ENCODE measurements at places on chromosomes 1 and 21. TPM values are rescaled to one million over a fixed set of nuclear protein-coding genes. Genes with fewer than 3 reads are reported as not detected.
A peak's percentile ranks its signal among the peaks of the same experiment; 100 is the strongest.

DNA sequence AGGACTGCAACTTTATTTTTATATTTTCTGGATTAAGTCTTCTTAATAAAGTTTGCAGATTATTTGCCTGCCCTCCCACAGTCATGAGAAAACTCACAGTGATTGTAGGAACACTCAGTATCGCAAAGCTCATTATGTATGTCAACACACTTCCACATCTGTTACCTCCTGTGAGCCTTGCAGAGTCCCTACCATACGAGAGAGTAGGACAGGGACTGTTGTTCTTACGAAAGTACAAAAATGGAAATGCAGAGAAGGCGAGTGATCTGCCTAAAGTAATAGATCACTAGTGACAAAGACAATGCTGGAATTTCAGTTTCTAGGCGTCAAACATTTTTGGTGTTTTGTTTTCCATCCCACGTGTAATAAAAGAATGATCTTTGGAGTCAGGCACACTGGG lies 131.7 kb downstream of the SYT2 start:
- no peak overlapping the region for H3K4me3 ChIP-seq
- H3K27me3 ChIP-seq: no peaks in the 10 kb centered on the region
- no peak for DNase-seq
- no peaks in the 10 kb centered on the region for H3K36me3 ChIP-seq

DNA sequence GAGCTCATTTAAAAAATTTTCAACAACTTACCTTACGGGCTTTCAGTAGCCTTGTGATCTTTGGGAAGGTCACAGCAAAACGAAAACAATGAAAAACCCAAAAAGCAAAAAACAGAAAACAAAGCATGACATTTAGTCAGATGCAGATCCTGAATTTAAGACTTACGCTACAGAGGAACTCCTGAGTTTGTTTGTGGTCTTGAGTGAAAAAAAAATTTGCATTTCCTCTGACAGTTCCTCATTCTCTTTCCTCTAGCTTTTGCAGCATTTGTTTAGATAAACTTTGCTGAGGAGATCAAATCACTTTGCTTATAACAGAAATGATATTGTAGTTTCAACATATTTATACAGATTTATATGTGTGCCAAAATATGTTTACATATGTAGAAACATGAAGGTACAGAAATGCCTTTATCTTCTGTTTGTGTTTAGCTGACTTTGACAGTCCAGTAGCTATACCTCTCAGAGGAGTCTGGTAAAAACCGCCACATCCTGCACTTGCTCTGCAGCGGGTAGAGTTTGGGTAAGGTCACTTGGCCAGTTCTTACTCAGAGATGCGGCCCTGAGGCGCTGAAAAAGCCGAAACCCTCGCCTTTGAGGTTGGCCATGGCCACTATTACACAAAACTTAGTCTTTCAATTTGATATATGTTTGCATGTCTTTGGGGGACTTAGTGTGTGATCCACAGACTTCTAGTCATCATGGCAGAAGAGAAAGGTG lies 142.5 kb downstream of the TNR start:
- no peak for DNase-seq
- H3K4me3 ChIP-seq: no peak overlapping the region
- H3K36me3 ChIP-seq: no peaks in the 10 kb centered on the region
- H3K27me3 ChIP-seq: no peaks in the 10 kb centered on the region
- no peaks in the 10 kb centered on the region for H3K4me1 ChIP-seq
- no peak overlapping the region for H3K27ac ChIP-seq

GRCh38 chr1:153799016-153799415 lies 23.8 kb downstream of the SLC27A3 start:
- no peaks in the 10 kb centered on the region for H3K4me1 ChIP-seq
- no peak overlapping the region for H3K27ac ChIP-seq
- no peak for DNase-seq
- no peak overlapping the region for H3K4me3 ChIP-seq
- no peaks in the 10 kb centered on the region for H3K36me3 ChIP-seq

GRCh38 chr21:33067457-33067856 lies 2.5 kb upstream of the OLIG1 start:
- H3K4me3 ChIP-seq: no peak overlapping the region
- no peak overlapping the region for H3K27ac ChIP-seq
- peaks cover 23% of the 10 kb centered on the region for H3K27me3 ChIP-seq
- DNase-seq: no peak
- H3K36me3 ChIP-seq: no peaks in the 10 kb centered on the region

DNA sequence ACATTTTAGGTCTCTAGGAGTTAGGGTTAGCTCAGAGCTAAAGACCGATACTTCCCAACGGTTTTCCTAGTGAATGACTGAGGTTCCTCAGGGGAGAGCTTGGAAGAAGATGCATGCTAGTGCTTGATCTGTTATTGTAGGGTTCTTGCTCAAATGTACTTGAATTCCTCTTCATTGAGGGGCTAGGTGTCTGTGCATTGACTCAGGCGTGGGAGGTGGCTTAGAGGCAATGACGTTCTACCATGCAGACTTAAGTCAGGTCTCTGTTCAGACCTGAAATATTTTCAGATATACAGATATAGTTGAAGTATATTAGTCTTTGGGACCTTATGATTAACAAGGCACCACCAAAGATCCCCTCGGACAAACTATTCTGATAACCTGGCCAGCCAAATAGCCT lies 23.5 kb downstream of the S100A10 start:
- H3K27me3 ChIP-seq: no peaks in the 10 kb centered on the region
- no peak overlapping the region for H3K27ac ChIP-seq
- no peak for DNase-seq
- H3K36me3 ChIP-seq: no peaks in the 10 kb centered on the region
- no peak overlapping the region for H3K4me3 ChIP-seq

DNA sequence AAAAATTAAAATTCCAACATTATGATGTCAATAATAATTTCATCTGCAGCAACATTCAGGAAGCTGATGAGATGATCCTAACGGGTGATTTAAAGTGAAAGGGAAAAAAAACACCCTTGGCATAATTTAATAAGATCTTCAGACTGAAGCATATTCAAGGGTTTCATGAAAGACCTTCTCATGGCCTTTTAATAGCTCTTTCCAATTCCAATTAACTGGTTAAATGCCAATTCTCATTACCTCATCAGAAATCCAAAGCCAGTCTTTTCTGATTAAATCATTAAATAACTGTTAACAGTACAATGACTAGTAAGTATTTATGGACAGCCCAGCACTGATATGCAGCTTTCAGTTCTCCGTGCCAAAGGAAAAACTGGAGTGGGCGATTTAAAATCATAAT lies 407.5 kb downstream of the SMYD3 start:
- H3K4me3 ChIP-seq: no peak overlapping the region
- DNase-seq: no peak
- H3K27me3 ChIP-seq: no peaks in the 10 kb centered on the region
- H3K27ac ChIP-seq: no peak overlapping the region

The DUSP23 gene
- total RNA-seq: 41.5 TPM

- no peak for DNase-seq
- H3K27me3 ChIP-seq: no peaks in the 10 kb centered on the region
These were observed 319.4 kb downstream of the KCNH1 start for GRCh38 chr1:210814382-210815123.

DNA sequence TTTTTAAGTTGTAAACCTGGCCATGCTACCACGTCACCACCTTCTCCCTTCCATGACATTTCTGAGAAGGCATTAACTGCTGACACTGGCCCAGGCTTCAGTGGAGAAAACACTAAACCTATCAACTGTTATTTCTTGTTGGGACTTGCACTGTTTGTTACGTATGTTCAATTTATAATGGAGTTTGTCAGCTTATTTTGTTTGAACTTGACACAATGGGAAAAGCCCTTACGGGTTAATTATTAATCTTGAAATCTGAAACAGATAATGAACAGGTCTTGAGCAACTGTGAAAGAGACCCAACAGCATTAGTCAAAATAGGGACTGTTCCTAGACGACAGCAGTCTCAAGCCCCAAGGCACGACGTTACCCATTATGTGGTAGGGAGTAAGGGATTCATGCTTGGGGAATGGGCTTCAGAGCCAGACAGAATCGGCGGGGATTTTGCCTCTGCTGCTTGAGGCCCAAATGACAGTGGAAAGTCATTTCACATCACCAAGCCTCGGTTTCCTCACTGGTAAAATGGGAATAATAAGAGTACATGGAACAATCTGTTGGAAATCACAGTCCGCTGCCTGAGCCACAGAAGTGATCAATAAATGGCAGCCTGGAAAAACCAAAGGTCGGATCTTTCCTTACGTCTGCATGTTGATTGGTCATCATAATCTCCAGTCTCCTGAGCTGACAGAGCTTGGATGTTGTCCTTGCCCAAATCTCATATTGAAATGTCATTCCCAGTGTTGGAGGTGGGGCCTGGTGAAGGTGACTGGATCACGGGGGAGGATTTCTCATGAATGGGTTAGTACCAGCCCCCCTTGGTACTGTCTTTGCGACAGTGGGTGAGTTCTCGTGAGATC lies 44.5 kb downstream of the TIAM1 start:
- H3K27ac ChIP-seq: no peak overlapping the region
- H3K36me3 ChIP-seq: no peaks in the 10 kb centered on the region
- DNase-seq: no peak
- H3K27me3 ChIP-seq: no peaks in the 10 kb centered on the region

GRCh38 chr21:37489553-37489952 lies 123.0 kb downstream of the DYRK1A start:
- no peaks in the 10 kb centered on the region for H3K36me3 ChIP-seq
- H3K4me1 ChIP-seq: no peaks in the 10 kb centered on the region
- no peak overlapping the region for H3K27ac ChIP-seq
- no peak overlapping the region for H3K4me3 ChIP-seq
- no peaks in the 10 kb centered on the region for H3K27me3 ChIP-seq

GRCh38 chr1:243598433-243598832 lies 251.6 kb downstream of the AKT3 start:
- H3K27ac ChIP-seq: no peak overlapping the region
- H3K36me3 ChIP-seq: no peaks in the 10 kb centered on the region
- DNase-seq: no peak

DNA sequence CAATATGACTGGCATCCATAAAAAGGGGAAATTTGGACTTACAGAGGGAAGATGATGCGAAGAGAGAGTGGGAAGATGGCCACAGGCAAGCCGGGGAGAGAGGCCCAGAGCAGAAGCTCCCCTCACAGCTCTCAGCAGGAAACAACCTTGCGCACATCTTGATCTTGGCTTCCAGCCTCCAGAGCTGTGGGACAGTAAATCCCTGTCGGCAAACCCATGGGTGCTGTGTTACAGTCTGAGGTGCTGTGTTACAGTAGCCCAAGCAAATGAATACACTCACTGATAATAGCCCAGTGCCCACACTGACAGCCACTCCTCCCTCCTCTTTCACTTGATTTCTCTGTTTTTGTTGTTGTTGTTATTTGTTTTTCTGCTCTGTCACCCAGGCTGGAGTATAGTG lies 22.4 kb downstream of the CDCA8 start:
- H3K4me1 ChIP-seq: no peaks in the 10 kb centered on the region
- H3K27ac ChIP-seq: no peak overlapping the region
- DNase-seq: no peak

- H3K4me3 ChIP-seq: no peak overlapping the region
- H3K4me1 ChIP-seq: no peaks in the 10 kb centered on the region
- no peaks in the 10 kb centered on the region for H3K27me3 ChIP-seq
These were observed 63.8 kb downstream of the OLFML3 start for GRCh38 chr1:114043054-114043453.

The ROR1 gene
- total RNA-seq: 12.0 TPM

- H3K4me1 ChIP-seq: no peaks in the 10 kb centered on the region
- H3K27ac ChIP-seq: no peak overlapping the region
- DNase-seq: no peak
- no peaks in the 10 kb centered on the region for H3K36me3 ChIP-seq
- H3K27me3 ChIP-seq: no peaks in the 10 kb centered on the region
These were observed 33.2 kb upstream of the KIAA0040 start for GRCh38 chr1:175225805-175226129.

DNA sequence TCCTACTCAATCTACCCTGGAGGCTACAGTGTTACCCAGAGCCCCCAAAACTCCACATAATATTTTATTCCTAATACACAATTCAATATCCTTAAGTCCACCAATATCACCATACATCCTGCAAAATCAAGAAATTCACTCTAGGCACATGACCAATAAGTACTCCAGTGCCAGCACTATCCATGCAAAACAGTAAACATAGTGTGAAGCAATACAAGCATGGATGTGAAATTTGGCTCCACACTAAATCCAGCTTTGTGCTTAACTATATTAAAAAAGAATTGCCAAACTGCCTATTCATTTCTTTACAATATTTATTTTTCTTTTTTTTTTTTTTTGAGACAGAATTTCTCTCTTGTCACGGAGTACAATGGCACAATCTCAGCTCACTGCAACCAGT lies 3.0 kb upstream of the MEAF6 start:
- no peak overlapping the region for H3K27ac ChIP-seq
- no peaks in the 10 kb centered on the region for H3K36me3 ChIP-seq
- no peaks in the 10 kb centered on the region for H3K27me3 ChIP-seq
- no peak for DNase-seq
- H3K4me3 ChIP-seq: no peak overlapping the region

- no peaks in the 10 kb centered on the region for H3K27me3 ChIP-seq
- H3K4me1 ChIP-seq: no peaks in the 10 kb centered on the region
- no peaks in the 10 kb centered on the region for H3K36me3 ChIP-seq
- DNase-seq: no peak
- H3K4me3 ChIP-seq: no peak overlapping the region
- H3K27ac ChIP-seq: no peak overlapping the region
These were observed 44.8 kb downstream of the NUF2 start for GRCh38 chr1:163366555-163366954.

DNA sequence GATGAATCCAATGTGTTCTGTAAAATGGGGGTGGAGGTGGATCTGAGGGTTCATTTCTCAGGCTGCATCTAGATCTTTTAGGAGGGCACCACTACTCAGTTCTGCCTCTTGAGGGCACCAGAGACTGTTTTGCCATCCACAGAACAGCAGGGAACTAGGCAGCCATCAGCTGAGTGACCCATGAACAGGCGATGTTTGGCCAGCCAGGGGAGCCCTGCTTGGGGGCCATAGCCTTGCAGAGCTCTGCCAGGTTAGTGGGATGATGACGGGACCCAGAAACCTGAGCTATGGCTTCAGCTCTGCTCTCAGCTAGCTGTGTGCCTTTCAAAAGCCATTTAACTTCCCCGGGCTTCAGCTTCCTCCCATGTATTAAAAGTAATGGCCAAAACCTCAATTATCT lies 13.4 kb upstream of the NOS1AP start:
- no peaks in the 10 kb centered on the region for H3K4me1 ChIP-seq
- no peak overlapping the region for H3K27ac ChIP-seq
- H3K27me3 ChIP-seq: no peaks in the 10 kb centered on the region
- DNase-seq: peak; percentile 37
- H3K4me3 ChIP-seq: no peak overlapping the region
- no peaks in the 10 kb centered on the region for H3K36me3 ChIP-seq

The ATP1A2 gene
- 10.2 TPM for total RNA-seq

- DNase-seq: no peak
- no peak overlapping the region for H3K27ac ChIP-seq
- H3K27me3 ChIP-seq: no peaks in the 10 kb centered on the region
- no peaks in the 10 kb centered on the region for H3K4me1 ChIP-seq
These were observed 6.3 kb upstream of the PHTF1 start for GRCh38 chr1:113765306-113766230.

DNA sequence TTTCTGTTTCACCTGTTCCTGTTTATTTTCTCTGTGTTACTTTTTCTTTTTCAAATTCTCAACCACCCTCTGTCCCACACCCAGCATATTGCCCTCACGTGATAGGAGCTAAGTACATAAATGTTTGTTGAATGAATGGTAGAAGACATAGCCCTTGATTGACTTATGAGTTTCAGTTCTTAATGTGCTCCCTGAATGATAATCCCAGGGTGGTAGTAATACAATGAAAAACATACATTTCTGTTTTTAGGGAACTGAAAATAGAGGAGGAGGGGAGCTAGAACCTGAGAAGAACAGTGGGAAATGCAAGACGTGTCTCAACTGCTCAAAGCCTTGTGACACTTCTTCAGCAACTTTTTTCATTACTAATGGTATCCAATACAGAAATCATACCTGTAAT lies 147.1 kb downstream of the SPATA46 start:
- H3K4me1 ChIP-seq: no peaks in the 10 kb centered on the region
- no peaks in the 10 kb centered on the region for H3K36me3 ChIP-seq
- no peak overlapping the region for H3K4me3 ChIP-seq
- no peak for DNase-seq
- no peaks in the 10 kb centered on the region for H3K27me3 ChIP-seq
